ENCODE measurements at places on chromosomes 11 and 22.

DNA sequence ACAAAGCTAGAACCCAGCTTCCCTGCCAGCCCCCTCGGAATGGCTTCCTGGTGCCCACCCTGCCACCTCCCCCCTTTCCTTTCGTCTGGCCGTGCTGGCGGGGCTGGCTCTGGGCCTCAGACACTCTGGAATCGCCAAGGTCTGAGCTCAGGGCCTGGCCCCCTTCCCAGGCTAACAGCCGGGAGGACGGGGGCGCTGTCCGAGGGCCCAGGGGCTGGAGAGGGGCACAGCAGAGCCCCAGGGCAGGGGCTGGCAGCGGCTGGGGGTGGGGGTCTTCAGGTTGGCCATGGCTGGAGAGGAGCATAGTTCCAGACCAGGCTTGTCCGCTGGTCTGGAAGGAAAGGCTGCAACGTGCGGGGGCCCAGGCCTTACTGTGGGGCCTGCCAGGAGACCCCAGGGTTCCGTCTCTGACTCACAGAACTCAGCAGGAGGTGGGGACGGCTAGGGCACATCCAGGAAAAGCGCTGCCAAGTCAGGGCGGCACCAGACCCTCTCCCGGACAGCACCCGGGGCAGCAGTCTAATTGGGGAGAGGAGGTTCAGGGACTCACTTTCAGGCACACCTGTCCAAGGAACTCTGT, 861 bp upstream of the LTBP3 start:
- no peak for DNase-seq

DNA sequence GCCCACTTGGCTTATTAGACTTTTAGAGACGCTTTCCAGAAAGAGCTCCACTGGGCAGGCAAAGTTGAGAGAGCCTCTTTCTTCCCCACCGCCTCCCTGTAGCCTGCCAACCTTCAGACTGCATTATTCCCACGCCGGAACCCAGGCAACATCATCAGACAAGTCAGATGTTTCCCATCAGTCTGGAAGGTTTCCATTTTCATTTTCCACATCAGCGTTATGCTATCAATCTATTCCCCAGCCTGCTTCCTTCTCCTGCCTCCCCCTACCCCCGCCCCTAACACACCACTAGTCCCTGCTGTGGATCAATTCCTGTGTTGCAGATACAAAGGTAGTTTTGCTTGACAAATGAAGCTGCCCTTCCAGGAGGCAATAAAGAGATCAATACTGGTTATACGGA, 184.8 kb downstream of the DSCAML1 start:
- DNase-seq, result no peak

GRCh38 chr11:120912504-120912903, 111.4 kb upstream of the TBCEL start:
- DNase-seq, result no peak

DNA sequence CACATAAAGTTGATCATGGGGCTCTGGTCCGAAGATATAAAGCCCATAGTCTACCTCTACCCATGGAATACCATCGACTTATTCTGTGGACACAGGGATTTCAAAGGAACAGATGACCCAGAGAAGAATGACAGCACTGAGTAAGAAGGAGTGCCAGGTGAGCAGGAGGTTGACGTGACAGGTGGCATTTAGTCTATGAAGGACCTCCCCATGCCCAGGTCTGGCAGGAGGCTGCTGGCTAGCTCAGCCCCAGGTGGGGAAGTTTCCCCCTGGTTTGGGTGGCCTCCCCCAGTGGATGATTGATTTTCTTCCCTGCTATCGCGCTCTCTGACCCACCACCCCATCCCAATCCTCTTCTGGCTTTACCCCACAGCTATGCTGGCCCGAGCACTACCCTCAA, 39.1 kb downstream of the KCNC1 start:
- no peak for DNase-seq

DNA sequence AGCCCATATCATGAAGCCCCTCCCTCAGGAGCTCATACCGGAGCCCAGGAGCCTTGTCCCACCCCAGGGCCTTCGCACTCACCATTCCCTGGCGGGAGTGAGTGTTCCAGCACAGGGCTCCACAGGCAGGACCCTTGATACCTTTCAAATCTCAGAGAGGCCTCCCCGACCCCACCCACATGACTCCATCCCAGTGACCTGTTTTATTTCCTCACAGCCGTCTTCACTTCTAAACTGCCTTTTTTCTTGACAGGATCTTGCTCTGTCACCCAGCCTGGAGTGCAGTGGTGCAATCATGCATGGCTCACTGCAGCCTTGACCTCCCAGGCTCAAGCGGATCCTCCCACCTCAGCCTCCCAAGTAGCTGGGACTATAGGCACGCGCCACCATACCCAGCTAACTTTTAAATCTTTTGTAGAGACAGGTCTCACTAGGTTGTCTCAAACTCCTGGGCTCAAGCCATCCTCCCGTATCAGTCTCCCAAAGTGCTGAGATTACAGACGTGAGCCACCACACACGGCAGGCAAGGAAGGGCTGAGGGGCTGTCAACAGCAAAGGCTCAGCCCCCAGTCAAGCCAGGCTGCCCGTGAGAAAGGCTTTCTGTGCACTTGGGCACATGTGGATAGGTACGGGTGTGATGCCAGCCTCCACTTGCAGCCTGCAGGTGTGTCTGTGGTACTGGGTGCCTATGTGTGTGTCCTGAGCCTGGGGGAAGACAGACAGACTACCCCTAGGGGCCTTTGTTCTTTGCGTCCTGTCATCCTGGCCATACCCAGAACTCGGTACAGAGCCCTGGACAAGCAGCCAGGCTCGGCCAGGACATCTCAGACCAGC, 9.3 kb downstream of the RPL3 start:
- no peak for DNase-seq

- no peak for DNase-seq
Observed at GRCh38 chr11:93564895-93565294, 21.7 kb upstream of the SMCO4 start.

GRCh38 chr11:7450836-7451235, 34.5 kb upstream of the OLFML1 start:
- no peak for DNase-seq

DNA sequence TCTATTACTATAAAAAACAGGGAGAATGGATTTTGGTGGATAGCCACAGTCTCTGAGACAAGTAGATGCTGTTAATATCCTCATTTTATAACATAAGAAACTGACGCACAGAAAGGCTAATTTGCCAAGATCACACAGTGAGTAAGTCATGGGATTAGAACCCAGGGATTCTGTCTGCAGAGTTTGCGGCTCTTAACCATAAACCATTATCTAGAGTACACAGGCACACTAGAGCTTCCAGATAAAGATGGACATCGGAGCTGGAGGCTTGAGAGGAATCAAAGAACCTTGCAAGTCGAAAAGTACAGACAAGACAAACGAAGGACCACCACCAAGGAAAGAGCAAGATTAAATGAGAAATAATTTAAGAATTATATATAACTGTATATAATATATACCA, 11.3 kb downstream of the LGALS12 start:
- no peak for DNase-seq

- DNase-seq, result peak; percentile 6
Observed at GRCh38 chr11:57324154-57324885, 432 bp downstream of the TNKS1BP1 start.

- DNase-seq, result no peak
Observed at GRCh38 chr11:9765320-9766101, 101.6 kb downstream of the SWAP70 start.

GRCh38 chr11:65560555-65561418, 2.6 kb upstream of the LTBP3 start:
- no peak for DNase-seq

DNA sequence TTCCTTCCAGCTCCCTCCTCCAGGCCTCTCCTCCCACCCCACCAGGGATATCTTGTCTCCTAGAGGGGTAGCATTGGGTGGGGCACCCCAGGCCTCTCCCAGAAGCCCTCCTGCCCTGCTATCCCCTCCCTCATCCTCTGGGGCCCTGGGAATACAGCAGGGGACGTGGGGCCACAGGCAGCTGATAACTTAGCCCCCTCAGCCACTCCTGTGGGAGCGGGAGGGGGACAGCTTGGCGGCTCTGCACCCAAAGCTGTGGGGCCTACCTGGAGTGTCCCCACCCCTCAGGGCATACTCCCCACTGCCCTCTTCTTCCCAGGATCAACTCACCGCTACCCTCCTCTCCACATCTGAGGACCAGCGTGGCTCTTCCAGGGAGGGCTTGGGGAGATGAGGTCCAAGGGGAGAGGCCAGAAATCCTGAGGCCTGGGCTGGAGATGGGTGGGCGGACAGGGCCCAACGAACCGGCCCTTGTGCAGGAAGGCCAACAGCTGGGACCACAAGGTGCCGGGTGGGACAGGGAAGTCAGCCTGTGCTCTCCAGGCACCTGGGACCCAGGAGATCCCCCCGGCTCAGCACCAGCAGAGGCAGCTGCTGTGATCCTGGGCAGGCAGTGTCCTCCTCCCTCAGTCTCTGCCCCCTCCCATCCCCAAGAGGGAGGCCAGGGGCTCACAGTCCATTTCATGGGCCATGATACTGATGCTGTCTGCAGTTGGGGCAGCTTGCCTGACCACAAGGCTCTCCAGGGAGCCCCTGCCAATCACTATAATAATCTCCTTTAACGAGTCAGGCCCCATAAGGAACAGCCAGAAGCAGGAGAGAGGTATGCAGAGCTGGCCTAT, 23.2 kb downstream of the NEAT1 start:
- no peak for DNase-seq

DNA sequence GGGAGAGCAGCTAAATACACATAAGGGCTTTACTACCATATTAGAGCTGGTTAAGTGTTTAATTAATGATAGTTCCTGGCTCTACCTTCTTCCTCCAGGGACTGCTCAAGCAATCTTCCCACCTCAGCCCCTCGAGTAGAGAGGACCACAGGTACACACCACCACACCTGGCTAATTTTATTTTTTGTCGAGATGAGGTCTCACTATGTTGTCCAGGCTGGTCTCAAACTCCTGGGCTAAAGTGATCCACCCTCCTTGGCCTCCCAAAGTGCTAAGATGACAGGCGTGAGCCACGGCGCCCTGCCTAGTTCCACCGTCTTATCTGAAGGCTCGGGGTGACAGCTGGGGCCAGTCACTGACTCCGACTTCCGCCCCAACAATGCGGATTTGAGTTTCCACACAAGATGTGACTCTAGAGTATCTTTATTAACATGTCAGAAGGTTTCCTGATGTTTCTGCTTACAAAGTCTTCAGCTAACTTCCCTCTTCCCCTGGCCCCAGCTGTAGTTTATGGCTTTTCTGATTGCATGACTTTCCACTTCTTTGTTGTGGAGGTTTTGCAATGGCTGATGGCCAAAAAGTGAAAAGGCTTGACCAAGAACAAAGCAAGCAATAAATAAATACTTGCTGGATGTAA, 16.8 kb downstream of the TPST2 start:
- no peak for DNase-seq

DNA sequence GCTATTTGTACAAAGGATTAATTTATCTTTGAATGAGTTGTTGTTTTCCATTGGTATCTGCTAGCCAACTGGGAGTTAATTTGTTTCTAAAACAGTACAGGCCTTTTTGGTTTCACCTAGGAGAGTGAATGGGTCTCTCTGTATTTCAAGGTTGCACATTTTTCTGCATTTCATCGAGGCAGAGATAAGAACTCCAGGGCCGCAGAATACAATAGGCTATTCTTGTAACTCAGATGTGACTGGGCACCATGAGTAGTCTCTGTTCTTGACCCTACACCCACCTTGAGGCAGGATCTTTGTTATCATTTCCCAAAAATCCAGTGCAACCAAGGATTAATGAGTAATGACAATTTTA, 51.7 kb upstream of the OR9Q1 start:
- no peak for DNase-seq

GRCh38 chr11:132655187-132655855, 877.0 kb downstream of the OPCML start:
- DNase-seq, result no peak

DNA sequence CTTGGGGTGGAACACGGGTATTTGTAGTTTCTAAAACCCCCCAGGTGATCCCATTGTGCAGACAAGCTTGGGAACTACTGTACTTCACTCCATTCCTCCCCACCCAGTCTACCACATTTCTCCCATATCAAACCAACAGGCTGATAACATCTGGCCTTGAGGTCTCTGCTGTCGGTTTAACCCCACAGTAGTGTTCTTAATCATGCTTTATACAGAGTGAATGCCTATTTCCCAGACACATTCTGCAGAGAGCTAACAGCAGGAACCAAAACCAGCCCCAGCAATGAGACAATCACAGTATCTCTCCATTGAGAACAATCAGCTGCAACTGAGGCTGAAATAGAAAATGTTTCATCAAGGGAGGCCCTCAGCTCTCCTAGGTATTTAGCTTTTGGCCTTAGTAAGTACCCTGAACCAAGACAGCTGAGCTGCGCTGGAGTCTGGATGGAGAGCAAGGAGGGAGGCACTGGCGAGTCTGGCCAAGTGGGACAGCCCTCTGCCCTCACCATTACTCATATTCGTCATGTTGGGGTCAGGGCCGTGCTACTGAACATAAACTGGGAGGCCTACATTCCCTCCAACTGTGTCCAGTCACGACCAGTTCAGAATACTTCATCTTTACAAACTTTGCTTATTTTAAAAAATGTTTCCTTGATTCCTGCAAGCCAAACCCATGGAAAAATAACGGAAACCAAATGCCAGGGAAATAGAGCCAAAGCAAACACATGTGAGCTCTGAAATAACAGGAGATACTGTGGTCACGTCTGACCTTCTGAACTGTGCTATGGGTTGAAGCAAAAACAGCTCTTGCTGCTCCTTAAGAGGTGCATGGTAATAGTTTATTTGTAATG, 81.0 kb downstream of the CCDC34 start:
- no peak for DNase-seq

Data from activated T-helper 1 cell treated with anti-CD3 and anti-CD28 coated beads, Interleukin-2, amount 50 U/mL, for 16 hours (primary cell).